ENCODE measurements at places on chromosomes 2 and 18. TPM values are rescaled to one million over a fixed set of nuclear protein-coding genes. Genes with fewer than 3 reads are reported as not detected.

DNA sequence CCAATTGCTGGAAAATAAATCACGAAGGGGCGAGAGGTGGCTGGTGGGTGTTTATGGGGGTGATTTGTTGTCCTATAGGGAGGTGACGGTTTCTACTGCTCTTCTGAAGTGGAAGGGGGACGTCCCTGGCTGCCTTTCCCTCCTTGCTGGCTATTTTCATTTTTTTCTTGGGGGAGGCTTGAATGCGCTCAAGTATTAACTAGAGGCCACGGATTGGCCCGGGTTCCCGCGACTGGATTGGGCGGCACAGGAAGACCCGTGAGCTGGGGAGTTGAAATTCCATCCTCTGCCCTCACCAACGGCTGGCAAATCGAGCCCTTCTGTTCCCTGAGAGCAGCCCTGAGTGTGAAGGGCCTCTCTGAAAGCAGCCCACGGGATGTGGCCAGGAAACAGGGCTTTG, 176.5 kb upstream of the SPRED2 start:
- no peak for DNase-seq

- no peak for DNase-seq
Measured at GRCh38 chr2:58607448-58607847, 366.3 kb upstream of the FANCL start.

- DNase-seq, result no peak
Measured at GRCh38 chr2:238888781-238889180, 40.9 kb downstream of the TWIST2 start.

DNA sequence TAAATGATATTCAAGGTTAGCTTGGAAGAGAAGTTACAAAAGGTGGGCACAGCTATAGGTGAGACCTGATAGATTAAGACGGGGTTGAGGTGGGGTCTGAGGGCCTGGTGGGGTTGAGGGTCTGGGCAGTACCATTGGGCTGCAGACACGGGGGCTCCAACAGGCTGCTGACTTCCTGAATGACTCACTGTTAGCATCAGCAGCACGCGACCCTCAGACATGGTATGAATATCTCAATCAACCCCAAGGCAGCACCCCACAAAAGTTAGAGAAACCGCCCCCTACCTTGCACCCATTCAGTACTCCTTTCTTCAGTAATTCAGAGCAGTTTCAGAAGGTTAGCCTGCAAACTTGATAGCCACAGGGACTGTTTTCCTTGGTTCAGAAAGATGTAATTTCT, 10.8 kb upstream of the NCK2 start:
- no peak for DNase-seq

SEMA4C gene
- total RNA-seq, result 24.5 TPM

GRCh38 chr2:147515213-147515612, 329.6 kb upstream of the ACVR2A start:
- DNase-seq, result no peak

GRCh38 chr2:47323009-47323821, 79.7 kb upstream of the MSH2 start:
- peak; percentile 75 for DNase-seq

RFX8 gene
- 2.8 TPM for total RNA-seq

SCN3A gene
- not detected for total RNA-seq

GRCh38 chr2:216878072-216878471, 18.2 kb upstream of the TNP1 start:
- DNase-seq, result no peak

GRCh38 chr2:80815259-80815658, 510.7 kb upstream of the LRRTM1 start:
- DNase-seq, result no peak

DNA sequence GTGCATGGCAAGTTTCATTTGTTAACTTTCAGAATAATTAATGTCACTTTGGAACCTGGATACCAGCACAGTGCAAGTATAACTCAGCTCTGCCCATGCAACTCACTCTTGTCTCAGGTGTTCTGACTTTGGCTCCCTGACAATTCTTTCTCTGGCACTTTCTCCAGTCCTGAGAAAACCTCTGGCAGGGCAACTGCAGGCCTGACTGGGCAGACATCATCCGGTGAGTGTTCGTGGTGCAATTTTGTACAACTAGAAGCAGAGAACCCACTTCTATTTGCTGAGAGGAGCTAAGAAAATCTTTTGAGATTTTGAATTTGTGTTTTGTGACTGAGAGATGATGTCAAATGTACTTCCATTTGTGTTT, 143.0 kb downstream of the AQP4 start:
- DNase-seq, result no peak

- no peak for DNase-seq
Measured at GRCh38 chr2:3025261-3025660, 352.4 kb downstream of the EIPR1 start.

- DNase-seq, result no peak
Measured at GRCh38 chr2:167944825-167945659, 302.4 kb downstream of the STK39 start.

GRCh38 chr2:124025891-124026434, 876 bp downstream of the CNTNAP5 start:
- DNase-seq, result no peak

DNA sequence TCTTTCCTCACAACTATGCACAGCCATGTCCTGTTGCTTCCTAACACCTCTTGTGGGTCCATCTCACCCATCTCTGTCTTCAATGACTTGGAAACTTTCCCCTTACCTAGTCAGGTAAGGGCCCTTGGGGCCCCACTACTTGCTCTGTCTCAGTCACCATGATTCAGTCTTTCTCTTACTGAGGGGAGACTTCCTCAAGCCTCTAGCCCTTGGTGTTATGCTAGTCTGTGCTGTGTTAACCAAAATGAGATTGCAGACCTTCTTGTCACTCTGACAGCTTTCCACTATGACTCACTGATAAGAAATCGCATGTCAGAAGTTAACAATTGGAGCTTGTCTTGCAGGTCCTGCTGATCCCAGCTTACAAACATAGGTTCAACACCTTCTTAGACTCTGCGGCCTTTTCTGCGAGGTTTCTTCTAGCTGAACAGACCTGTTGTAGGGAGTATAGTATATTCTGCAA, 65.3 kb downstream of the WDR75 start:
- DNase-seq, result no peak

GRCh38 chr2:120722568-120723421, 12.9 kb upstream of the GLI2 start:
- no peak for DNase-seq

DNA sequence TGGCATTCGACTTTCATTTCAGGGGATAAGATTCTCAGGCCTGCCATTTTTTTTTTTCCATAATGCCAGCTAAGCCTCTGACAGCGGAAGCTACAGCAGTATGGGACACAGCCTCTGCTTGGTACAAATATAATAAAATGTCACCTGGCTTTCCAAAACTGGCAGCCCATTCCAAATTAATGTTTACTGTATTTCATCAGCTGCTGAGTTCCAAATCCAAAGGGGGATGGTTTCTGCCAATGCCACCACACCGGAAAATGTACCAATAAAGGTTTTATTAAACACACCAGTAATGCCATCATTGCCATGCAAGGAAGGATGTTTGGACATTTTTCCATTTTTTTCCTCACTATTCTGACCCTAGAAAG, 275.8 kb upstream of the CCDC68 start:
- no peak for DNase-seq

DNA sequence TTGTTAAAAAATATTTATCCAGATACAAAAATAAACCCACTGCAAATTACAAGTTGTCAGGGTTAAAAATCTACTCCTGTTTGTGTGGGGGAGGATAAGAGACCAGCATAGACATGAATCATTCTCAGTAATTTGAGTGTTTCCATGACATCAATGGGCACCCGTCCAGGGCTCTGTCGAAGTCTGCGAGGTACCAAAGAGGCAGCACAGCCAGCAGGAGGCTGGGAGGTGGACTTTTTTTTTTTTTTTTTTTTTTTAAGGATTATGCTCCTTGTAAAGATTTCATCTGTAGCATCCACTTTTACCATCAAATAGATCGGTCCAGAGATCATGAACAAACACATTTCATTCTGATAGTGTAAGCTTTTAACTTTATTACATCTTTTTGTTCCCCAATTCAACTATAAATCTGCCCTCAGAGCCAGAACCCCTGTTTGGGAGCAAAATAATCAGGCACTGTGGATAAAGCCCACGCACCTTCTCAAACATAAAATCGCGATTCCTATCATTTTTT, 182.0 kb downstream of the TCF4 start:
- DNase-seq, result no peak

TTN gene
- 11.4 TPM for total RNA-seq

DNA sequence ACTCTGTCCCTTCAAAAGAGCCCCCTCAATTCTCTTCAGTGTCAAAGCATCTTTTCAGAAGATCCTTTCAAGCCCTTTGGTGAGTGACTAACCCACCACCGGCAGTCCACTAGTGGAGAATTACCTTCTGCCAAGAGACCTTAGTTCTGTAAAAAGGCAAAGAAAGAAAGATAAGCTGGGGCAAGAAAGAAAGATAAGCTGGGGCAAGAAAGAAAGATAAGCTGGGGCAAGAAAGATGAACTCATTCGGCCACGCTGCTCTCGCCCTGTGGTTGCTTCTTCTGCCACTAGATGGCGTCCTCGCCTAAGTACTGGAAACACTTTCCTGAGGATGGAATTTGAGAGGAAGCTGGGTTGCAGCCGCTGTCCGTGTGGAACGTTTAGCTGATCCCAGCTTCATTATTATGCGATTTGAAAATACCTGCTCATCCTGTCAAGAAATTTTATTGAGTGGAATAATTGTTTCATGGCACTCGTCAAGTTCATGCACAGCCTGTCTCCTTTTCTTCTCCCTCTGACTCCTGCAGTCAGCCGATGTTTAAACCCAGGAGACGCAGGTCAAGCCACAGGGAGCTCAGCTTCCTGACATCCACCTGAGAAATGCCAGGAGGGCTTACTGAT, 17.3 kb upstream of the ANXA4 start:
- peak; percentile 91 for DNase-seq

- DNase-seq, result no peak
Measured at GRCh38 chr2:236344446-236344845, 80.2 kb upstream of the ASB18 start.

DNA sequence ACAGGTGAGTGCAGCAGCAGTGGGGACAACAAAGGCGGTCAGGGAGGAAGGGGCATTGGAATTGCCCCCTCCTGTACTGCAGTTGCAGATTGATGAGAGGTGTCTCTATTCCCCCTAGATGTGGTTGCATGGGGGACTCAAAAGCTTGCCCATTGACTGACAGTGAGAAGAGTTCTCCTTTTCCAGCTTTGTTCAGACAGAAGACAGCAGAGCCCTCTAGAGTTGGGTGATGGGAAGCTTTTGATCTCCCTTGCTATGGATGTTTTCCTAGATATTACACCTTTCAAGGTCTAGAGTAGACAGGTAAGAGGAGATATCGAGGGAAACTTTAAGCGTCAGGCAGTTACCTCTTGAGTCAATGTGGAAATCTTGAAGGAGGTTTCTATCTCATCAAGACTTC, 2.9 kb downstream of the PROKR1 start:
- no peak for DNase-seq

DNAH7 gene
- total RNA-seq, result not detected

- DNase-seq, result peak; percentile 49
Measured at GRCh38 chr2:195486987-195487644, 169.9 kb upstream of the SLC39A10 start.

GRCh38 chr2:176079831-176080539, 3.8 kb downstream of the EVX2 start:
- no peak for DNase-seq

DNA sequence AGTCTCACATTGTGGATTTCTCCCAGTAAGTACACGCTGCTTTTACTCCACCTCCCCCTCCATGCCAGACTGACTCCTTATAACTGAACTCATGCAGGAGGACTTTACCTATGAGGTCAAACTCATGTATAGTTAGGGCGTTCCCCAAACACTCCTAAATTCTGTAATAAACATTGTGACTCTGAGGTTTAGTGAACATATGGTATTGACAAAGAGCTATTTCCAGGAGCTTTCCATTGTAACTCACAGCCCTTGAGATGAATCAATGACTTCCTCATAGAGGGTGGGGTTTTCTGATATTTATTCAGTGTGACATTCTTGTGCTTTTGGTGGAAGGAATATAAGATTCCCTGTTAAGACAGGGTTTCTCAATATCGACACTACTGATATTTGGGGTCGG, 337.4 kb upstream of the SLC14A2 start:
- DNase-seq, result no peak

Measured in activated CD8-positive, alpha-beta T cell treated with anti-CD3 and anti-CD28 coated beads, Interleukin-2, amount 10 ng/mL, durations not matched to agents 7 days and 5 days (primary cell).